Esophagus muscularis mucosa (tissue), 4 donors: ENCODE measurements at places on chromosomes 16 and 17. TPM values are rescaled to one million over a fixed set of nuclear protein-coding genes. Genes with fewer than 3 reads are reported as not detected.

DNA sequence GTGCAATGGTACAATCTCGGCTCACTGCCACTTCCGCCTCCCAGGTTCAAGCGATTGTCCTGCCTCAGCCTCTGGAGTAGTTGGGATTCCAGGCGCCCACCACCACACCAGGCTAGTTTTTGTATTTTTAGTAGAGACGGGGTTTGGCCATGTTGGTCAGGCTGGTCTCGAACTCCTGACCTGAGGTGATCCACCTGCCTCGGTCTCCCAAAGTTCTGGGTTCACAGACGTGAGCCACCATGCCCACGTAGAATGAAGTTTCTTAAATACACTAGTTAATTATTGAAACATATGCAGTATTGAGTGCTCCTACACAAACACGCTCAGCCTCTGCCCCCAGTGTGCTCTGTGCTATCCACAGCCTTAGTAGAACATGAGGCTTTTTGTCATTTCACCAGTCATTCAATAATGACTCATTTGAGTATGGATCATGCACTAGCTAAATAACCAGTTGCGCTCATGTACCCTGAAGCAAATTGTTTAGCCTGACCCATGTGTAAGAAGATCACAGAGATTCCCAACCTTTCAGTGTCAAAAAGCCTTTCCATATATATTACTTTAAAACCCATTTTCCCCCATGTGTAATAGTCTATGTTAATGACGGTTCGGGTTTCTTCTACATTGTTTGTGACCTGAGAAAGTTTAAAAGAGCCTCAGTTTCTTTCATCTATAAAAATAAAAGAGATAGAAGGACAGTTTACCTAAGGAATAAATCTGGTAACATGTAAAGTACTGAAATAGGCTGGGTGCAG, 49.7 kb downstream of the TUBD1 start:
- DNase-seq: no peak

- no peak for DNase-seq
Observed at GRCh38 chr16:85858984-85859817, 39.8 kb upstream of the IRF8 start.

DNA sequence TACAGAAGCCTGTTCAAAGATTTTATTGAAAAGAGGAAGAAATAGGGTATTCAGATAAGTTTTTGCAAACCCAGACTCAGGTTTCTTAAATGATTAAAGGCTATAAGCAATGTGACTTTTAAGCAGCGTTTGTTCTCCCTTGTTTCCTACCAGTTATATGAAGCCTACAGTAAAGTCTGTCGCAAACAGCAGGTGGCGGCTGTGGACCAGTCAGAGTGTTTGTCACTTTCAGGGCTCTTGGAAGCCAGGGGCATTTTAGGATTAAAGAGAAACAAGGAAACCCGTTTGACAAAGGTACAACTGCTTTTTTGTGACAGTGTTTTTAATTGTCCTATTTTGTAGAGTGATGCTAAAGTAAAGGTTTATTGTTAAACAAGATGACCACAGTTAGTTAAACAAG, 7.7 kb upstream of the RARA start:
- no peak for DNase-seq

DNA sequence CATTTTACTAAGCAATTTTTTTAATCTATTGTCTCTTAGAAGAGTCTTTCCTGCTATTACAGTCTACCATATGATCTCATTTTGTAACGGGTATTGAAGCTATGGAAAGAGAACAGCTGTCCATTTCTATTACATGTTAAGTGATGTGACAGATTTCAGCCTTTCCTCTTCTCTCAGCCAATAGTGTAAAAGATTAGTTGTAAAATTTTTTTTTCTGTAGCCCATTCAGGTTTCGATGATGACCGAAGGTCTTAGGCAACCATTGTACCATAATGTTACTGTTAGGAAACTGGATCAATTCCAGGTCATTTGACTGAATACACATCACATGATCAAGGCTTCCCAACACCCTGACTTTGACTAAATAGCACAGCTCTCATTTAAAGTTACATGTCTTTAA, 147.6 kb upstream of the HLF start:
- no peak for DNase-seq

DNA sequence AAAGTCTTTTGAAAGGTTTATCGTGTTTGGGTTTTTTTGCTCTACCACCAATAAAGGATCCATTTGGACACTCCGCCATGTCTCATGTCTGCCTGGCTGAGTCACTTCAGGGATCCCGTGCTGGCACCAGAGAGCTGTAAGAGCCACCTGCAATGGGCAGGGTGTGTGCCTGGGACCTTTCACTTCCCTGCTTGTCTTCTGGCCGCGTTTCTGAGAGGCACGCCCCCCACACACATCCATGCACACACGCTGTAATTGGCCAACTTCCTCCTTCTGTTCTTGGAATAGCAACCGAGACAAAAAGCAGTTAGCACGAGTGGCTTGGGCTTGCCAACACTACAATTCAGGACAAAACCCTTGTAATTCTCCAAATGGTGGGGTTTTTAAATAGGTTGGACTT, 9.8 kb upstream of the SOST start:
- no peak for DNase-seq

DNA sequence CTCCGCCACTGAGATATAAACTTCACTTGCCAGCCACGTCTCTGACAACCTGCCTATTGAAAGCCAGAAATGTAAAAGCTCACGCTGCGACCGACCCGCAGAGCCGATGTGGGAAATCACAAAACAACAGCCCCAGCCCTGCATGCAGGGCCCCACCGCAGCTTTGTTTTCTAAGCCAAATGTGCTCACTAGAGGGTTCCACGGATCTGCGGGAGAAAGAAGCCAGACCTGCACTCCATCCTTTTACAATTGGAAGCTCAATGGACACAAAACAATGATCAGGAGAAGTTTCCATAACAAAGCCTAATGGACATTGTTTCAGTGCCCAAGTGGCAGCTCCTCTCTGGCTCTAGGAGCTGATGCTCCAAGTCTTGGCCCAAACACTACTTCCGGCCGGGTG, 33.1 kb downstream of the WIPI1 start:
- DNase-seq: peak; percentile 68

Gene NTN1
- total RNA-seq: 119 TPM

- DNase-seq: no peak
Observed at GRCh38 chr17:17758941-17759563, 77.7 kb downstream of the SREBF1 start.

- DNase-seq: no peak
Observed at GRCh38 chr17:56679115-56679776, 85.7 kb downstream of the NOG start.

GRCh38 chr17:63961355-63962212, 11.1 kb downstream of the SCN4A start:
- no peak for DNase-seq

GRCh38 chr17:40022497-40022896, 7.3 kb downstream of the CSF3 start:
- no peak for DNase-seq

Gene LRRC37A3
- total RNA-seq: 5.8 TPM

- DNase-seq: no peak
Observed at GRCh38 chr17:45091778-45092425, 30.8 kb downstream of the NMT1 start.

GRCh38 chr16:50315346-50315997, 49.1 kb downstream of the ADCY7 start:
- DNase-seq: peak; percentile 83

- no peak for DNase-seq
Observed at GRCh38 chr17:50206604-50207293, 5.3 kb upstream of the COL1A1 start.

Gene NPIPA5
- total RNA-seq: 10.4 TPM

Gene FN3K
- 8.7 TPM for total RNA-seq
